Kidney capillary endothelial cell (primary cell): ENCODE measurements at places on chromosomes 13 and 19.

GRCh38 chr19:44644402-44645016 lies 799 bp downstream of the PVR start:
- peak; percentile 60 for DNase-seq

- no peak for DNase-seq
These were observed 2138.5 kb upstream of the PCDH20 start for GRCh38 chr13:63554157-63554556.

DNA sequence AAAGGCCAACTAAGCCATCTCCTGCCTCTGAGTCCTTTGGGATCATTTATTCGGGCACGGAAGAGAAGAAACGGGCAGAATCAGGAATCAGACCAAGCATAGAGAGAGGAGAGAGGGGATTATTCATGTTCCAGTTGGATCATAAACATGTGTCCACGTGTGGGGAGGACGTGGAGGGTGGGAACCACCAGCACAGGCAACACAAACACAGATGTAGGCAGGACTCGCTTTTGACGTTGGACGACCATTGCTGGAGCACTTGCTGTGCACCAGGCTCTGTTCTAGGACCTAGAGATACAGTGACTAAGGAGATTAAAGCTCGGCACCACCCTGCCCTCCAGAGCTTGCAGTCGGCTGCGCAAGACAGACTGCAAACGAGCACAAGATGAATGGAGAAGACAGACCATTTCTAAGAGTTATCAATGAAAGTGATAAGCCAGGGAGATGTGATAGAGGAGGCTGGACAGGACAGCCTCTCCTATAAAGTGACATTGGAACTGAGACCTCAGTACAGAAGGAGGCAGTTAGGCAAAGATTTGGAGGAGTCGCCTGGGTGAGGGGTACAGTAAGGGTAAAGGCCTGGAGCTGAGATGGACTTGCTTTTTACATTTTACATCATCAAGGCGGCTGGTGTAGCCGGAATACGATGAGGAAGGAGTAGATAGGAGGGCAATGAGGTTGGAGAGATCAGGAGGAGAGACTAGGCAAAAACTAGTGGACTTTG lies 716 bp downstream of the SH2D3A start:
- no peak for DNase-seq

DNA sequence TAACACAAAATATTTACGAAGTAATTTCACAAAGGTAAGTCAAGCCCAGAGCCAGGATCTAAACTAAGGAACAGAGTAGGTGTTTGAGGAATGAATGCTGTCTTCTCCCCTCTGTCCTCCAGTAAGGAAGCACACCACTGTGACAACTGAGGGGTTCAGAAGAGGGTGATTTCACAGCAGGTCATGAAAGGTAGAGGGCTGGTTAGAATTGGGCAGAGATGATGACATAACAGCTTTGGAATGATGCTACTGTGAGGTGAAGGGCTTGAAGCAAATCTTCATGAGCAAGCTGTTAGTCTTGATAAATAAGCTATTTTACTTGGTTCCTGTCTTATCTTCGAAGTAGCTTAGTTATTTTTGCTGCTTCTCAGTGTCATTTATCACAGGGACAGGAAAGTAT lies 498.6 kb downstream of the FGF9 start:
- DNase-seq, result no peak

GRCh38 chr19:55306712-55307111 lies 18.4 kb downstream of the TMEM150B start:
- no peak for DNase-seq

DNA sequence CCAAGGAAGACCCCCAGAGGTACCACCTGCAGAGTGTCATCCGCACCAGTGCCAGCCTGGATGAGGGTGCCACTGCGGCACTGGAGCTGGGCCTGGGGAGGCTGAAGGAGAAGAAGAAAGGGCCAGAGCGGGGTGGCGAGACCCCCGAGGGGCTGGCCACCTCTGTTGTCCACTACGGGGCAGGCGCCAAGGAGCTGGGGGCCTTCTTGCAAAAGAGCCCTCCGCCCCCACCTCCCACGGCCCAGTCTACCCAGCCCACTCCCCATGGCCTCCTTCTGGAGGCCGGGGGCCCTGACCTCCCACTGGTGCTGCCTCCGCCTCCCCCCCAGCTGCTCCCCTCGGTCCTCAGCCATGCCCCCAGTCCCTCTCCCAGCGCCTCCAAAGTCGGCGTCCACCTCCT lies 5.4 kb downstream of the PRR12 start:
- DNase-seq, result no peak

- no peak for DNase-seq
These were observed 323.6 kb downstream of the KLF12 start for GRCh38 chr13:73810647-73811046.

GRCh38 chr13:95781016-95781415 lies 104.1 kb downstream of the DNAJC3 start:
- DNase-seq, result no peak

DNA sequence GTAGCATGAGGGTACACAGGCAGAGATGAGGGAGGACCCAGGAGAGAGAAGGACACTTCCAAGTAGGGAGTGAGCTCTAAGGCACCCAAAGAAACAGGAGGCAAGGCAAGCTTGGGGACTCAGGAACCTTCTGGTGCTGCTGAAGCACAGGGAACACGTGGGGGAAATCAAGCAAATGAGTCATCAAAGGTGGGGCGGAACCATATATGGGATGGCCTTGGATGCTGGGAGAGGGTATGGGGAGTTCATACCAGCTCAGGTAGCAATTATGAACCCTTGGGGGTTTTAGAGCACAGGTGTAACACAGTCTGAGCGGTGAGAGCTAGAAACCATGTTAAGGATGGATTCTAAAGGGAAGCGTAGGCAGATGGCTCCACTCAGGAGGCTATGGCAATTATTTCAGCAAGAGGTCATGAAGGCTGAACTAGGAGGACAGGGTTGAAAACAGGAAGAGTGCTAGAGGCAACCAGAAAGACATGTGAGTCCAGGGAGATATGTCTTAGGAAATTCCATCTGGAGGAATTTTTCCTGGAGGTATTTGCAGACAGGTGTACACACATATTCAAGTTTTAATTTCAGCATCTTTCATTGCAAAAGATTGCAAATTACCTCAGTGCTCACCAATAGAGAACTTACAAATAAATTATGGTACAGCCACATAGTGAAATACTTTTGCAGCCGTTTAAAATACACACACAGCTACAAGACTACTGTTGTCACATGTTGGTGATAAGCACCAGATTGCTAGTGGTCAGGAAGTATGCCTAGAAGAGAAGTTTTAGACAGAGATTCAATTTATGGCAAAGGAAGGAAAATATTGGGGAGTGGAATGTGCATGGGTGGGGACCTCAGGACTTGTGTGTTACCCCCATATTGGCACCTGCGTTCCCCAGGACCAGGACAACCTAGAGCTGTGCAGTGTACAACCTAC lies 77.0 kb downstream of the STARD13 start:
- DNase-seq, result no peak

- no peak for DNase-seq
These were observed 11.5 kb downstream of the ZNF552 start for GRCh38 chr19:57803265-57803593.

DNA sequence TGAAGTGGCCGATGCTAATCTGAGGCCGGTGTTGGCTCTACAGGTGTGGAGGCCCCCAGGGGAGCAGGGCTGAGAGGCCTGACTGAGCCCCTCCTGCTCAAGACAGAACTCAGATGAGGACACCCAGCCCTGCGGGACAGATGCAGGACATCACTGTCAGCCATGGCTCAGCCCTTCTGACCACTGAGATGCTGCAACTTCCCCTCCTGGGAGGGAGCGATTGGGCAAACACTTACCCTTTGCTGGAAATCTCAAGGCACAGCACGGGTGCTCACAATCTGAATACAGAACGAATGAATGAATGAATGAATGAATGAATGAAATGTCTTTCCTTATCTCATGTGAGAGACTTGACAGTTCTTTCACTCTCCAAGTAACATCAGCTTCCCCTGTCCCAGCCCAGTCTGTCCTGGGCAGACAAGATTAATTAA lies 3.5 kb upstream of the SIGLEC7 start:
- DNase-seq, result no peak

- DNase-seq, result no peak
These were observed 5.1 kb upstream of the GPI start for GRCh38 chr19:34359954-34360315.

DNA sequence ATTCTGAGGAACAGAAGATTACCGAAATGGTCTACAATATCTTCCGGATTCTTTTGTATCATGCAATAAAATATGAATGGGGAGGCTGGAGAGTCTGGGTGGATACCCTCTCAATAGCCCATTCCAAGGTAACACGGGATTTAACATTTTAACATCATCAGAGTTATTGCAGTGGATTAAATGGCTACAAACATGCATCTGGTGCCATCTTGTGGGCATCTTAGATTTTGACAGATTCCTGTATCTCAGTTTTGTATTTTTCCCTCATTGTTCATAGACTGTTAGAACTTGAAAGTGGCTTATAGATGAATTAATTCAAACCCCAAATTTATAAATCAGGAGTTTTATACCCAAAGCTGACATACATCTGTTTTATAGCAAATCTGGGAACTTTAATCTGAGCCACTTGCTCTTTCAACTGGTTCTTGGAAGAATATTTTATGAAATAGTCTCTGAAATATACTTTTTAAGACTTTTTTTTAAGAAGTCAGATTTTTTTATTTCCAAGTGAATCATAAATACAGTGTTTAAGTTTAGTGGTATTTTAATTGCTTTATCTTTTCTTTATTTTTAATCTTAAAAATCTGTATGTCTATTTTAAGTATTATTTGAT lies 215.2 kb downstream of the NBEA start:
- DNase-seq, result peak; percentile 59

DNA sequence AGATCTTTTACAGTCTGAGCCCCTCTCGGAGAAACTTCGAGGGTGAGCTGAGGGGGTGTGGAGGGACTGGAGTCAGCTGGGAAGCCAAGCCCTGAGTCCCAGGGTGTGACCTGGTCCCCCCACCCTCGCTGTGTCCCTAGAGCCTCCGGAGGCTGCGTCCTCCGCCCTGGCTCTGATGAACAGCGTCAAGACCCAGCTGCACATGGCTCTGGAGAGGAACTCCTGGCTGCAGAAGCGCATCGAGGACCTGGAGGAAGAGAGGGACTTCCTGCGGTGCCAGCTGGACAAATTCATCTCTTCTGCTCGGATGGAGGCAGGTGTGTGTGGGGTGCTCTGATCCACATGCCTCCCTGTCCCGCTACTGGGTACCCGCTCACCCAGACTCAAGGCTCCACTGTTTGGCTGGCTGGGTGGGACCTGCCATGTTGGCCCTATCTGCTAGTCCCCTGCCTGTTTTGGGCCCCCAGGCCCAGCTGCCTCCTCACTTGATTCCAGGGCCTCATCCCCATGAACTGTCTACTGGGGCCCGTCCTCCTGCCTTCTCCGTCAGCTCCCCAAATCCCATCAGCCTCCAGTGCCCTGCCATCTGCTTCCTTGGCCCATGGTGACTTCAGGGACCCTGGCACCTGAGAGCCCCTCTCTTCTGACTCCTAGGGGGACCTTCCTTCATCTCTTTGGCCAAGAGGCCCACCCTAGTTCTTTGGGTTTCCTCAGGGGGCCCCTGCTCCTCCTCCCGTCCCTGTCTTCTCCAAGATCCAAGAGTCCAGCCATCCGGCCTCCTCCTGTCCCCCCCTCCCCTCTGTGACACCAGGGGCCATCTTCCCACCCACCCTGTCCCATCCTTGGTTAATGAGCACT lies 1.5 kb downstream of the CCDC106 start:
- no peak for DNase-seq

GRCh38 chr19:5434351-5434917 lies 20.8 kb upstream of the ZNRF4 start:
- DNase-seq, result no peak

DNA sequence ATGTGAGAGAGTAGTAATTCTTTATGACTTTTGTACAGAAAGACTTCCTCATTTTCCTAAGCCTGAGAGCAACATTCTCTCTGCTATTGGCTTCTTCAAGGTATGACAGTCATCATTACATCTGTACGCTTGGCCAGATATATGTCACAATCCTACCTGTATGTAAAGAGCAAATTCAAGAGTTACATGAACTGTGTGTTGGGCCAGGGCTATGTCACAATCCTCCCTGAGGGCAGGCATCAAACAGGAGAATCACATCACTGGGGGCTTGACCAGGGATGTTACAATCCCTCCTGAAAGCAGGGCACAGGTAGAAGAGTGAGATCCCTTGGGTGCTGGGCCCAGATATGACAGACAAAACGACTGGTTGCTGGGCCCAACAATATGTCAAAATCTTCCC lies 9.8 kb upstream of the ZNF724 start:
- DNase-seq, result no peak

DNA sequence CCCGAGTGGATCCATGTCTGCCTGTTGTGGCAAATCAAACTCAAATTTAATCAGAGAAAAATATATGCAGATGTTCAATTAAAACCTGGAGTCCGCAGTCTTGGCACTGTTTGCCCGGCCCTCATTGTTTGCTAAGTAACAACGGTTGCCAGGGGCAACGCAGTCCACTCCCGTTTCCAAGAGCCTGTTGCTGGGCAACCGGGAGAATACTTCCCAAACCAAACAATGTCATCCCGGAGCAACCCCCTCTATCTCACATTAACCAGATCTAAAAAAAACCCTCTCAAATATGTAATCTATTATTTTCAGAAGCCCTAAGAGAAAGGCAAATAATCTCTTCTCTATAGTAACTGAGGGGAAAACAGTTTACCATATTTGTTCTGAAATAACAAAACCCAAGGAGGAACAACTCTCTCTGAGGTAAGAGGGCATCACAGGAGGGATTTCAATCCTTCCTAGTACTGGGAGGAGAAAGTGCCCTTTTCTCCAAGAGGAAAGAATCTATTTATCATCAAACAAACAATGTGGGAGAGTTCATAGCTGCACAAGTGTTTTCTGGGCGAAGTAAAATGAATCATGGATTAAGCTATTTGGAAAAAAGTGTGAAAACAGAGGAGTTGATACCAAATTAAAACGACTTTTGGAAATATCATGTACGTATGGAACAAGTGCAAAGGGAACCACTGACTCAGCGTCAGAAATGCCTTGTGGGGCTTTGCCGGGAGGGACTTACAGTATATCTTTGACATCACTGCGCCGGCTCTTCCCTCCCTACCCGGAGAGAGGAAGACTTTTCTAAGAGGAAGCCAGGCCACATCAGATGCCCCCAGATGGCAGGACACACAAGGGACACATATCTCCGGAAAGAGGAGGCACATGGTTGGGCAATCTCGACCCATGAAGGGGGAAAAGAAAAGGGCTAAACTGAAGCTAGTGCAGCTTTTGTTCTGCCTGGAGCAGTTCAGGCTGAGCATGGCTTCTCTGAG lies 43.3 kb downstream of the RFX2 start:
- DNase-seq, result no peak

- DNase-seq, result no peak
These were observed 415.3 kb downstream of the IRS2 start for GRCh38 chr13:109371066-109371465.
